ENCODE measurements at places on chromosomes 4 and X. TPM values are rescaled to one million over a fixed set of nuclear protein-coding genes. Genes with fewer than 3 reads are reported as not detected.

- DNase-seq = no peak
- no peaks in the 10 kb centered on the region for H3K36me3 ChIP-seq
- H3K4me1 ChIP-seq = no peaks in the 10 kb centered on the region
- no peak overlapping the region for H3K4me3 ChIP-seq
- peaks cover 2% of the 10 kb centered on the region for H3K27me3 ChIP-seq
Observed at GRCh38 chrX:53004811-53005210, 43.8 kb upstream of the GPR173 start.

- H3K27me3 ChIP-seq = no peaks in the 10 kb centered on the region
- no peak for DNase-seq
- peaks cover 13% of the 10 kb centered on the region for H3K36me3 ChIP-seq
Observed at GRCh38 chr4:40473578-40474388, 138.7 kb downstream of the CHRNA9 start.

DNA sequence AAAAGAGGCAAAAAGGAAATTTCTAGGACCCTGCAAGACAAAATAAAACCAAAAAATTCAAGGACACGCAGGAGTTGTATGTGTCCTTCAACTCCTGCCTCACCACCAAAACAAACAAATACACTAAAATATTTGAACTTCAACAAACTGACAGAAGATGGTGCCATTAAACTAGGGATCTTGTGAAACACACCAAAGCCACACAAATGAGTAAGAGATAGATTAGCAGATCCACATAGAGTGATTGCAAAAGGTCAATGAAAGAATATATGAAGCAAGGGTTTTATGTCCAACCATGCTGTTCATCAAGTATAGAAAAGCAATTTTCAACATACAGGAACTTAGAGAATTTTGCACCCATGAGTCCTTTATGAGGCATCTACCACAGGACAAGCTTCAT, 40.1 kb upstream of the SCML1 start:
- H3K4me1 ChIP-seq = no peaks in the 10 kb centered on the region
- peaks cover 34% of the 10 kb centered on the region for H3K36me3 ChIP-seq
- no peak overlapping the region for H3K27ac ChIP-seq
- H3K27me3 ChIP-seq = no peaks in the 10 kb centered on the region

- H3K36me3 ChIP-seq = no peaks in the 10 kb centered on the region
- H3K27me3 ChIP-seq = no peaks in the 10 kb centered on the region
- H3K4me1 ChIP-seq = peaks cover 4% of the 10 kb centered on the region
- DNase-seq = no peak
- no peak overlapping the region for H3K4me3 ChIP-seq
Observed at GRCh38 chrX:75883446-75883845, 98.4 kb upstream of the MAGEE2 start.

DNA sequence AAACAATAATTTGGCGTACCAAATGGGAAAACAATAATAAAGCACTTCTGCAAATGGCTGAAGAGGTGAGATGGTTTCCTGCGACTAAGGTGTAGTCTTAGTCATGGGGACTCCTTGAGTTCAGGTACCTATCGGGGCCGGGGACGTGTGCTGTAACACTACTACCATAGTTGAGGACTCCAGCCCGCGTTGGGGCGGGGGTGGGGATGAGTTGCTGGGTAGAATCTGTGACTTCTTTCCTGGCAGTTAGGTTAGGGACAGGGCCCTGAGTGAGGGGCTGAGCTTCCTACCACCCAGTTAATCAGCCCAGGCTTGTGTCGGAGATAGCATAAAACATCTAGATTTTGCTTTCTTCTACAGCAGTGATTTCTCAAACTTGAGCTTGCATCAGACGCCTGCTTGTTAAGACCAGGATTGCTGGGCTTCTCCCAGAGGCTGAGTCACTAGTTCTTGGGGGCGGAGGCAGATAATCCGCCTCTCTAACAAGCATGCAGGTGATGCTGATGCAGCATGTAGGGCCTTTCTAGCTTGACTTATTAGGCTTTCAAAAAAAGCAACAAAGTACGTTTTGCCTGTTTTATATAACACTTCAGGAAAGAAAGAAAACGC, 30.2 kb downstream of the RBBP7 start:
- H3K4me3 ChIP-seq = no peak overlapping the region
- H3K4me1 ChIP-seq = peaks cover 19% of the 10 kb centered on the region
- no peaks in the 10 kb centered on the region for H3K27me3 ChIP-seq
- no peak for DNase-seq

DNA sequence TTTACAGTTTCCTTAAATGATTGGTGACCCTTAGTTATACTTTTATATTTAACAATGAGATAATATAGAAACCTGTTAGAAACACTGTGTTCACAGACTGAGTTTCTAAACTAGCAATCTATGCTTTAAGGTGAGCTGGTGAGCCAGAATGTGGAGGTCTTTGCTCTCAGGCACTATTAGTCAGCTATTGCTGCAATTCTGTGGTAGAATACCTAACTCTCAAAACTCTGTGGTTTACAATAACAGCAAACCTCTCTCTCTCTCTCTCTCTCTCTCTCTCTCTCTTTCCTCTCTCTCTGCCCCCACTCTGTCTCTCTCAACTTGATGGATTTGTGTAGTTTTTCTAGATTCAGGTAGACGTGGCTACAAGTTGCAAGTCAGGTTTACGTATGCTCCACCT, 17.6 kb upstream of the LCORL start:
- peaks cover 3% of the 10 kb centered on the region for H3K4me1 ChIP-seq
- H3K27ac ChIP-seq = no peak overlapping the region
- no peak for DNase-seq
- H3K36me3 ChIP-seq = no peaks in the 10 kb centered on the region
- no peaks in the 10 kb centered on the region for H3K27me3 ChIP-seq

DNA sequence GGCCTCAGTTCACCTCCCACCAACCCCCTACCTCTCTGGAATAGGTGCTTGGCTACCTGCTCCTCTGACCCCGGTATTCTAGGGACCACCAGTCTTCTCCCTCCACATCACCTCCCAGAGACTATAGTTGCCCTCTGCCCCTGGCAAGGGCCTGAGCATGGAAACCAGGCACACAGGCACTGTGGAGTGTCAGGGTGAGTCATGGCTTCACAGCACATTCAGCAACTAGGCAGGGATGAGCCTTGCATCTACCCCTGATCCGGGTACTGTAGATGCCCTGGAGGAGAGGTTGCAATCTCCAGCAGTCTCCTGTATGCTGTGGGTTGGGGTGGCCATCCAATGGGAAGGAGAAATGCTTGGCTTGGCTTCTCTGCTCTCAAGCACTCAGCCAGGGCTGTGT, 472.7 kb downstream of the IDS start:
- H3K36me3 ChIP-seq = no peaks in the 10 kb centered on the region
- H3K4me1 ChIP-seq = no peaks in the 10 kb centered on the region
- no peak for DNase-seq
- H3K4me3 ChIP-seq = no peak overlapping the region
- no peak overlapping the region for H3K27ac ChIP-seq

DNA sequence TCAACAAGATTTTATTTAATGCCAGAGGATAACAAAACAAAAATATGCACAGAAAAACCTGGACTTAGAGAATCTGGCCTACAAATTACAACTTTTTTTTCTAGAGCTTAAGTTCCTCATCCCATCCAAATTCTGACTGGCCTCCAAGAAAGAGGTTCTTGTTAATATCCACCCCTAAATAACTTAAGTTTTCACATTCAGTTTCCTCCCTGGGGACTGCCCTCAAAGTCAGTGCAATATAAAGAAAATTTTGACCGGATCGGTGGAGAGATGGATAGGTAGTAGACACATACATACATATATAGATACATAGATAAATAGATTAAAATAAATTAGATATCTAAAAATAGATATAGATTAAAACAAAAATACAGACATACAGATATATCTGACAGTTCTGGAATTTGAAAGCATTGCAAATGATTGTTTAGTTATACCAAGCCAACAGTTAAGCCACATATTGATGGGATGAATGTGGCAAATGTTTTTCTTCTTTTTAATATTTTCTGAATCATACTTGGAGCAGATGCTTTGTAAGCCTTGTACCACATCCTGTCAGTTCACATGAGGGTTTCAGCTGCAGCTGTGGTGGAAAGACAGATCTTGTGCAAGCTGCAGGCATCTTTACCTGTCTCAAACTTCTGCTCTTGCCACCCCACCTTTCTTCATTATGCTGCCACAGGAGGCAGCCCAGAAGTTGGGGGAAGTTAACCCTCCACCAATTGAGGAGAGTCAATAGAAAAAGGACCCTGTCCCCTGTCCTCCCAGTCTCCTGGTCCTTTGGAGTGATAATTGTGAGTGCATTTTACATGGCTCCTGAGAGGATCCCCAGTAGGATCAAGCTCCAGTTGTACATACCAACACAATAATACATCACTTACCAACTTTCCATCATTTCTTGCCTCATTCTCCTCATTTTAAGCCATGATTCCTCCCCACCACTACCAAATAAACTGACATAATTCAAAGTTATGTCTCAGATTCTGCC, 58.5 kb upstream of the PRDM8 start:
- H3K27ac ChIP-seq = no peak overlapping the region
- H3K4me3 ChIP-seq = no peak overlapping the region
- no peak for DNase-seq
- no peaks in the 10 kb centered on the region for H3K36me3 ChIP-seq

GRCh38 chr4:103499094-103499493, 220.7 kb downstream of the TACR3 start:
- H3K27ac ChIP-seq = no peak overlapping the region
- H3K4me1 ChIP-seq = peaks cover 2% of the 10 kb centered on the region
- no peaks in the 10 kb centered on the region for H3K27me3 ChIP-seq
- no peak overlapping the region for H3K4me3 ChIP-seq
- DNase-seq = no peak

- DNase-seq = no peak
- no peaks in the 10 kb centered on the region for H3K36me3 ChIP-seq
- peaks cover 69% of the 10 kb centered on the region for H3K4me1 ChIP-seq
- no peak overlapping the region for H3K4me3 ChIP-seq
- no peaks in the 10 kb centered on the region for H3K27me3 ChIP-seq
Observed at GRCh38 chr4:76588274-76588673, 153.2 kb downstream of the SHROOM3 start.

DNA sequence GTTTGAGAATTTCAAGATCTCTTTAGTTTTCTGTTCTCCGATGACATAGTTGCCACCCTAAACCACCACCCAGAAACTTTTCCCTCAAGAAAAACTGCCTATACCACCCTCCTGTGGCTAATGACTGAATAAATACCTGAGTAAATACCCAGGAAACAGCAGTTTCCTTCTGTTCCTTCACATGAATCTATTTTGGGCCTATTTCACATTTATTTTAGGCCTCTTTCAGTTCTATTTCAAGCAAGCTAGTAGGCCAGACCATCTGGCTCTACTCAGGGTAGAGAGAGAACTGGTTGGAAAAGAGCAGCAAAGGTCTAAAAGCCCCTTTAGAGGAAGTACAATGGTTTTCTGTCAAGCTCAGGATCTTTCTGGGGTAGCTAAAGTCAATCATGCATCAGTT, 23.4 kb downstream of the ARHGEF9 start:
- DNase-seq = no peak
- peaks cover 8% of the 10 kb centered on the region for H3K4me1 ChIP-seq
- no peak overlapping the region for H3K4me3 ChIP-seq
- H3K27ac ChIP-seq = no peak overlapping the region
- H3K36me3 ChIP-seq = no peaks in the 10 kb centered on the region
- no peaks in the 10 kb centered on the region for H3K27me3 ChIP-seq

DNA sequence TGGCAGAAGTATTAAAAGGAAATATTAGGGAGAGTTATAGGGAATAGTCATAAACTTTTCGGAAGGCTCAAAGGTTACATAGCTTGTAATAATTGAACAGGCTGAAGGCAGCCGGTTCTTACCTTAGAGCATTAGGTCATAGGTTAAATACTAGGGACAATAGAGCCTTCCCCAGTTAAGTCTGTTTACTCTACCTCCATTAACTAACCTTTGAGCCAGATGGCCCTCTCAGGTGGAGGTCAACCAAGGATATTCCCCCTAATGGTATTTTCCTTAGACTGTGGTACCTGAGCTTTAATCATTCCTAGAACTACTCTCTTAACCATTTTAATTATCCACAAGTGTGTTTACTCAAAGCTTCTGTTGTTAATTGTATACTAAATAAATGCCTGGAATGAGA, 920.9 kb upstream of the PABPC4L start:
- H3K36me3 ChIP-seq = no peaks in the 10 kb centered on the region
- H3K27ac ChIP-seq = peak overlapping the region; percentile 46
- H3K4me3 ChIP-seq = no peak overlapping the region
- no peak for DNase-seq

DNA sequence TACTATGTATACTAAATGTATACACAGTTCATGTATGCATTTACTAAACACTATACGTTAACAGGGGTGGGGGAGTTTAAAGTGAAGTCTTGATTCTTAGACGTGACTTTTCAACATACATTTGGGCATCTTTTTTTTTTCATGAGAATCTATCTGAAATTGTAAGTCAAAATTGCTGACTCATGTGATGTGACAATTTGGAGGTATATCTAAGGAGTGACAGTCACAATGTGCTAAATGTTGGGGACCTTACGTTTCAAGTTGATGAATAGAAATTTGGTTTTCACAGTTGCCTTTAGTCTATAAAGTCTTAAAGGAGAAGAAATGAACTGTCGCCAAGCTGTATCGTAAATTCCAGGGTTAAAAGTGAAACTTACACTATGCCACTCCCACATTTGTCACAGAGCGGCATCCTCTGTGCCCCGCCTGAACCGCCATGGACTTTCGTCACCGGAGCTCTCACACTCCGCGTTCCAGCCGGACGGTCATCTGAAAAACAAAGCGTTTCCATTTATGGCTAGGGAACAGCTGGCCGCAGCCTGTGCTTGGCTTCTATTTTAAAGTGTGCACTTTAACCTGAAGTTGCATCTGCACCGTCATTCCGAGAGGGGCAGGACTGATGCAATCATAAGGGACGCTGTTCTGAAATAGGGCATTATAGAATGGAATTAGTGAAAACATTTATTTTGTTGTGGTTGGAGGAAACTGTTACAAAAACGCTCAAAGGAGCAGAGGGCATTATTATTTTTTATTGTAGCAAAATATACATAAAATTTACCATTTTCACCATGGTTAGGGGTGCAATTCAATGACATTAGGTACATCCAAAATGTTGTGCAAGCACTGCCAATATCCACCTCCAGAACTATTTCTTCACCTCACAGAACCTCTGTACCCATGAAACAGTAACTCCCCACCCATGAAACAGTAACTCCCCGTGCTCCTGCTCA, 30.9 kb downstream of the PDLIM3 start:
- H3K4me1 ChIP-seq = no peaks in the 10 kb centered on the region
- H3K36me3 ChIP-seq = peaks cover 11% of the 10 kb centered on the region
- H3K4me3 ChIP-seq = no peak overlapping the region
- no peaks in the 10 kb centered on the region for H3K27me3 ChIP-seq

The ASB9 gene
- total RNA-seq = 1.6 TPM

The SOD3 gene
- 6.2 TPM for total RNA-seq

The UGT8 gene
- total RNA-seq = 7.5 TPM

The GAGE13 gene
- not detected for total RNA-seq

Measured in progenitor cell of endocrine pancreas (in vitro differentiated cells).